ENCODE measurements at places on chromosomes 12 and 14.

GRCh38 chr12:20077618-20078017 is 290.7 kb upstream of the PDE3A start:
- DNase-seq, result no peak

DNA sequence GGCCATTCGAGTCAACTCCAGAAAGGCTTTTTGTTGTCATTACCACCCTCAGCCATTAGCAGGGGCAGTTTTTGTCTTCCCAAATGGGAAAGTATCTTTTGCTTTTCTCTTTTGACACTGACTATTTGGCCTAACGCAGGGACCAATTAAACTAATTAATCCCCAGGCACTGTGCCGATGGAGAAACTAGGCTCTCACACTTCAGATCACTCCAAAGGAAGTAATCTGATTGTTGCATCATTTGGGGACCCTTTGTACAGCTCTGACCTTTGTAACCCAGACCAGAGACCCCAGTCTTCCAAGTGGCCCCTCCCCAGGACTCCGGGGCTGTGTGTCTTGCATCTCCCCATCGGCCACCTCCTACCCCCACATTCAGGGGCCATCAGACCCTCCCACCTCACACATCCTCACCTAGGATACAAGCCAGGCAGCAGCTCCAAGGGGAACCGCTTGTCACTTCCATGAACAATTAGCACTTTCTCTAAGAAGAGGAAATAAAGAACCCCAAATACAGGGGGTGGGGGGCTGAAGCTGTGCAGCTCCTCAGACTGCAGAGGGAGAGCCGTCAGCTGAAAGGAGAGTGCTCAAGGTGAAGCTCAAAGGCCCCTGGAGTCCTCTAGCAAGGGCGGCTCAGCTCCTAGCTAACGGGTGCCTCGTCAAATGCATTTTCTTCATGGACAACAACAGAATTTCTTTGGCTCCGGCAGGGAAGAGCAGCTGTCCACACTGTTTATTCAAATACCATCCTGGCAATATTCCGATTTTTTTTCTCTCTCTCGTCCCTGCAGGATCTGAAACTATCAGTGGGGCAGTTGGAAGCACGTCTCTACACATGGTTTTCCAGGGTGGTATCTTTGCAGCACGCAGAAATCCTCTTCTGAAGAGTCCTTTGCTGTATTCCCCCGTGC is 64.3 kb upstream of the DIO3 start:
- DNase-seq, result no peak

- DNase-seq, result no peak
These were observed 713 bp downstream of the FRMD6 start for GRCh38 chr14:51652168-51653078.

DNA sequence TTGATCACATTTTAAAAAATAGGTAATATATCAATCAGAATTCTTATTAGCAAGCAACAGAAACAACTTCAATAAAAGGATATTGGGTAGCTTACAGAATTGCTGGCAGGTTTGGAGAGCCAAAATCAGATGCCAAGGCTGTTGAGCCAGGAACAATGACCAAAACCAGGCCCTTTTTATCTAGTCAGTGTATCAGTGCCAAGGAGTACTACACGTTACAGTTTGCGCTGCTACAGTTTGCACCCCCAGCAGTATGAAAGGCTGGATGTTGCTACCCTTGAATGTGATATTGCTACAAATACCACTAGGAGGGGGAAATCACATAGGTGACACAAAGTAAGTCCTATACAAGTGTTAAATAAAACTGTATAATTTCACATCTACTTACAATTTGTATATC is 19.3 kb downstream of the CGRRF1 start:
- no peak for DNase-seq

DNA sequence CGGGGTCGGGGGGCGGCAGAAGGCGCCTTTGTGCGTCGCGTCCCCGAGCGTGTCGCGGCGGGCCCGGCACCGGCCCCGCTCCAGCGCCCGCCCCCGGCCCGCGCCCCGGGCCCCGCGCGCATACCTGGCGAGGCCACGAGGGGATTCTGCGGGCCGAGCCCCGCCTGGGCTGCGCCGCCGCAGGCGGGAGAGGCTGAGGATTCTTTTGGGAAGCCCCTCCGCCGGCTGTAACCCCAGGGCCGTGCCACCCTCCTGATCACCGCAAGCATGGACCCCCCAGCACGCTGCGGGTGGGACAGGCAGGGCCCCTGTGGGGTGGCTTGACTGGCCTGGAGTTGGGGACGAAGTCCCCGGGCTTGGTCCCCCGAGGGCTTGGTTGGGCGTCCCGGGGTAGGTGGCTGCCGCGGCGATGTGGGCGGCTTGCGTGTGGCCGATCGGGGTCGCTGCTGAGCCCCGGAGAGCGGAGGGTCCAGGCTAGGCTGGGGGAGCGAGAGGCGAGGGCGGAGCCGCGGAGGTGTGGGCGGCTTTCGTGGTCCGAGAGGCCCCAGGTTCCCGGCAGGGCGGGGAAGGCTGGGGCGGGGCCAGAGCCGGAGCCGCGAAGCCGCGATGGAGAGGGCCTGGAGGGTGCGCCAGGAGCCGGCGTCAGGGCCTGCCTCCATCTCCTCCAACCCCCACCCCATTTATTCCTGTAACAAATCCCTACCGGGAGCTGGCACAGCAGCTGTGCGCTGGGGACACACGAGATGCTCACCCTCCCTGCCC is 28.4 kb upstream of the GPR132 start:
- no peak for DNase-seq

DNA sequence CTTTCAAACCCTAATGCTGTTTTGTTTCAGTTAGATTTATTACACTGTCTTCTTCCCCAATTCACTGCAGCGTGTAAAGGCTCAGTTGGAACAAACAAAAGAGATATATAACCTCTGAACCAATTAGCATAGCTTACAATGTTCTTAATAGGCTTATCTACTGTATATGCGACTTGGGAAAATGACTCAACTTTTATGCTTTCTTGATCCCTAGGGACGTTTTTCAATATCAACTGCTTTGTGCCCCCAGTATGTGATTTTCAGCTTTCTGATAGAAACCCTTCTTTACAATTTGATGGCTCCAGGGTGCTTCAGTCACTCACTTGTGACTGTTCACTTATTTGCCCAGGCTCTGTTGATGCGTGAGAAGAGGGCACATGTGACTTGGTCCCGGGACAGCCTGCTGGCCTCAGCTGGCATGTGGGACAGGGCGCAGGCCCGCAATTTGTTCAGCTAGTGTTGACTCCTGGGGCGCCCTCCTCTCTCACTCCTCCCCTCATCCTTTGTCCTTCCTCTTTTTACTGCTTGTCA is 107.1 kb downstream of the TMTC2 start:
- DNase-seq, result no peak

- no peak for DNase-seq
These were observed 17.1 kb upstream of the NEK9 start for GRCh38 chr14:75143761-75144527.

DNA sequence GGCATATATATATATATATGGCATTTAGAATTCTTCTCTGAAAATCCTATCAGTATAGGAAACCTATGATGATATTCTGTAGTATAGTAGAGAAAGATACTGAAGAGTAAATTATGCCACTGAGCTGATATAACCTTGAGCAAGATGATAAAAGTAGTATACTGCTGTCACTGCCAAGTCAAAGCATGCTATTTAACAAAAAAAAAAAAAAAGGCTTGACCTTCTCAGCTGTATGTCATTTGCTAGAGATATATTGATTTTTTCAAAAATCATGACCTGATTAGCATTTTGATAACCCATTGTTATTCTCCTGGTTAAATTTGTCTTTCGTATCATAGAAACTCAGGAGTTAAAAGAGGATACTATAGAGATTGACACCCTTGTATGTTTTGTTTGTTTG is 299.4 kb downstream of the ADAMTS20 start:
- no peak for DNase-seq

DNA sequence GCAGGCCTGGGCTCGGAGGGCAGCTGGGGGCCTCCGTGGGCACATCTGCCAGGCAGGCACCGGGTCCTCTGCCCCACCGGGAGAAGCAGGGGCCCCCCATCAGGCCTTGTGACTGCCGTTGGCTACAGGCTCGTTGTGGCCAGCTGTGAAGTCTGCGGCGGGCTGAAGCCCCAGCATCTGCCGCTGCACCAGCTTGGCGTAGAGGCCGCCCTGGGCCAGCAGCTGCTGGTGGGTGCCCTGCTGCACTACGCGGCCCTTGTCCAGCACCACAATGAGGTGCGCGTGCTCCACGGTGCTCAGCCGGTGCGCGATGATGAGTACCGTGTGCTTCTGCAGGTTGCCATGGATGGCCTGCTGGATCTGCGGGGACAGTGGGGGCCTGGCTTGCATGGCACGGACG is 33.9 kb upstream of the VPS37B start:
- DNase-seq, result no peak

DNA sequence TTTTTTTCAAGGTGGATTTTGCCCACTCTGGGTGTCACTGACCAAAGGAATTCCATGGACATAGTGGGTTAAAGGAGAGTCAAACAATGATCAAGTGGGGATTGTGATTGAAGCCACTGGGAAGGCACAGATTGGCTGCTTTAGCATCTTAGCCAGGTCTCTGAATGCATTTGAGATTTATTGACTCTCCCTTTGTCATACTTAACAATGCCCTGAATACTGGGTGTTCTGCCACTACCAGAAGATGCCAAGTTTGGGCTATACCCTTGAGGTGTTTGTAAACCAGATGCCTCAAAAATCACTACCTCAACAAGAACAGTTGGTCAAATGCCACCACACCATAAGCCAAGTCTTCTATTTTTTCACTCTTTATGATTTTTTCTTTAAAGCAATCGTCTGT is 114.8 kb downstream of the GTF2A1 start:
- no peak for DNase-seq

GRCh38 chr12:81206429-81206828 is 128.6 kb downstream of the ACSS3 start:
- no peak for DNase-seq

DNA sequence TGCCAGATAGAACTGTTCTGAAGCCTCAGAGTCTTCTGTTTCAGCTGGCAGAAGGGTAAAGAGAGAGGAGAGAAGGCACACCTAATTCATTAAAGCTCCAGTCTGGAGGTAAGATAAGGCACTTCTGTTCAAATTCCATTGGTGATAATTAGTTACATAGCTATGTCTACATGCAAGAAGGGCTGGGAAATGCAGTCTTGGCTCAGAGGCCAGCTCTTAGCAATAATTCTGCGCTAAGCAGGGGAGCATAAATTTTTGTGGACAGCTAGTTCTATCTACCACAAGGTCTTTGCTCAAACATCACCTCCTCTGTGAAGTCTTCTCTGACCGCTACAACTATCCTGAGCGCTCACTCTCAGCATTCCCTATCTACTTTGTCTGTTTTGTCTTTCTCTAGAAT is 14.3 kb upstream of the E2F7 start:
- DNase-seq, result no peak

GRCh38 chr14:70642303-70643235 is 853 bp downstream of the TTC9 start:
- DNase-seq, result no peak

- no peak for DNase-seq
These were observed 285.4 kb downstream of the ALG10B start for GRCh38 chr12:38601949-38602348.

- DNase-seq, result no peak
These were observed 880.9 kb downstream of the NRXN3 start for GRCh38 chr14:79050787-79051727.

DNA sequence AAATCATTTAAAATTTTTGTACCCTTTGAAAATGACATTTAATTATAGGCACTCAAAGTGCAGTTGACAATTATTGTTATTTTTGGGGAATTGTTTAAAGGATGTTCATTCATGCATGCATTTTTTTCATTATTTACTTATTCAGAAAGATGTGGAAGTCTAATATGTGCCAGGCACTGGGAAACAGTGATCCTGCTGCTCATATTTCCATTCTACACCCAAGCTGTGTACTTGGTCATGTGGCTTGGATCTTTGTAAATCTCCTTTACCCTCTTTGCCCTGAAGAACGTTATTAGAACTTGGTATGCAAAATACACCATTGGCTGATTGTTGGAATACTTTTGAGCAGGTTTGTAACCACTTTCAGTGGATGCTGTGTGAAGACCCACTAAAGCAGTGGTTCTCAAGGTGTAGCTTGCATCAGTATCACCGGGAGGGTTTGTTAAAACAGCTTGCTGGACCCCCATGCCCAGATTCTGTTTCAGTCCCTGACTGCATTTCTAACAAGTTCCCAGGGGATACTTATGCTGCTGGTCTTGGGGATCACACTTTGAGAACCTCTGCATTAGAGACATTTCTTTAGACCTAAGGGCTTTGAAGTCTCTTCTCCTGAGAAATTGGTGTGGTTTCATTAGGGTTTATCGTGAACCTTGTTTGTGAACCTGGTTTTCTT is 47.5 kb downstream of the PRKCH start:
- no peak for DNase-seq

- no peak for DNase-seq
These were observed 11.7 kb upstream of the CREBL2 start for GRCh38 chr12:12599750-12600643.

DNA sequence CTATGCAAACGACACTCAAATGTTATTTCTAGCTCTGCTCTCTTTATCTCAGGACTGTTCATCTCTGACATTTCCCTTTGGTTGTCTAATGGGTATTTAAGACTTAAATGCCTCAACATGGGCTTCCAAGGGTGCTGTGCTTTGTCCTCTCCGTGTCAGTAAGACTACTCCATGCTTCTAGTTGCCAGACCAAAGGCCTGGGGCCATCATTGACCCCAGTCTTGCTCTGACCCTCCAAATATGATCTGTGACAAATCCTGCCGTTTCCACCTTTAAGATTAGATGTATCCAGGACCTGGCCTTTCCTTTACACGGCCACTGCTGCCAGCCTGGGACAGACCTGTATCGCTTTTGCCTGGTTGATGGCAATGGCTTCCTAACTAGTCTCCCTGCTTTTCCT is 126.3 kb upstream of the DYRK2 start:
- DNase-seq, result no peak

DNA sequence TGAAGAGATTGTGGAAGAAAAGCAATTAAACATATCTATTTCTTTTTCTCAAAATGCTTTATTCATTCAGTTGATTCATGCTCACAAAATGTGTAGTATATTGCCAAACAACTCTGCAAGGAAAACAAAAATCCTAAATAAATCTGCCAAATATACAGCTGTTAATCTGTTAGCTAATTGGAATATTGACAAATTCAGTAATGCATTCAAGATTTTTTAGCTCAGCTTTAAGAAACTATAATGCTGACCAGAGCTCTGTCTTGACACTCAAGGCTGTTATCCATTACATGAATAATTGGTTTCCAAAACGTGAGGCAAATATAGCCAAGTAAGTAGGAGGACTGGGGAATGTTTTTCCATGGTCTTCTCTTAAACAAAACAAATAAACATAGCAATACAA is 146.8 kb downstream of the TMTC2 start:
- DNase-seq, result no peak

GRCh38 chr12:108305991-108306501 is 33.1 kb downstream of the CMKLR1 start:
- peak; percentile 80 for DNase-seq

GRCh38 chr14:98916476-98916875 is 355.5 kb downstream of the BCL11B start:
- DNase-seq, result no peak

GRCh38 chr12:12922191-12922616 is 29.8 kb downstream of the GPRC5D start:
- DNase-seq, result peak; percentile 78

- no peak for DNase-seq
These were observed 30.6 kb downstream of the WIF1 start for GRCh38 chr12:65090461-65090860.

- DNase-seq, result no peak
These were observed 88.8 kb downstream of the SCFD1 start for GRCh38 chr14:30710876-30711275.

Measured in inflammatory macrophage (primary cell).